ENCODE measurements at places on chromosomes 12 and 14.

DNA sequence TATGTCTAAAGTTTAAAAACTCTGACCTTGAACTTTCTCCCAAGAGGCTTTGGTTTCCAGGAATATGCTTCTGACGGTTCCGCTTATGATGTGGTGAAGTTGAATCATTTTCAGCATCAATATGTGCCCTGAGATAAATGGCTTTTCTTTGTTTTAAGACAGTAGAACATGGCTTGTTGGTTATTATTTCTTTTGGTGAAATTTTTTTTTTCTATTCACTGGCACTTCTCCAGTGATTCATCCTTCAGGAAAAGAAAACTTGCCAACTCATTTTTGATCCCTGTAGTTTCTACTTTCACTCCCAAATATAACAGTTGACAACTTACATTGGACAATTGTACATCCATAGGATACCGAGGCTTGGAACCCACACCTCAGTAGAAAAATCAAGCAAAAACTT lies 1301.2 kb upstream of the FLRT2 start:
- DNase-seq, result no peak

DNA sequence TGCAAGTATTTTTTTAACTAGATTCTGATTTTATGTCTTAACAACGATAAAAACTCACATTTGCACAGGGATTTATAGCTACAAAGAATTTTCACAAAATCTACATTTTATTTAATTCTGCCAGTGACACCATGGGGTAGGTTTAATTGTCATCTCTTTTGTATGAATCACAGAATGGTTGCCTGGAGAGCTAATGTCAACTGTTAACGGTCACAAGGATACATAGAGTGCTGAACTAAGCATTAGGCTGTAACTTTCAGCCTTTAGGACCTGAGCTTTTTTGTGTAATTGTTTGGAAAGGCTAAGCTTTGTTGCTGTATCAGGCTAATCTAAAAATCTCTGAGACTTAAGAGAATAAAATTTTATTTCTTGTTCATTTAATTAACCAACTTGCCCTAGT lies 465.3 kb upstream of the TBX3 start:
- no peak for DNase-seq

- peak; percentile 59 for DNase-seq
Measured at GRCh38 chr12:109304485-109304884, 4.6 kb downstream of the FOXN4 start.

DNA sequence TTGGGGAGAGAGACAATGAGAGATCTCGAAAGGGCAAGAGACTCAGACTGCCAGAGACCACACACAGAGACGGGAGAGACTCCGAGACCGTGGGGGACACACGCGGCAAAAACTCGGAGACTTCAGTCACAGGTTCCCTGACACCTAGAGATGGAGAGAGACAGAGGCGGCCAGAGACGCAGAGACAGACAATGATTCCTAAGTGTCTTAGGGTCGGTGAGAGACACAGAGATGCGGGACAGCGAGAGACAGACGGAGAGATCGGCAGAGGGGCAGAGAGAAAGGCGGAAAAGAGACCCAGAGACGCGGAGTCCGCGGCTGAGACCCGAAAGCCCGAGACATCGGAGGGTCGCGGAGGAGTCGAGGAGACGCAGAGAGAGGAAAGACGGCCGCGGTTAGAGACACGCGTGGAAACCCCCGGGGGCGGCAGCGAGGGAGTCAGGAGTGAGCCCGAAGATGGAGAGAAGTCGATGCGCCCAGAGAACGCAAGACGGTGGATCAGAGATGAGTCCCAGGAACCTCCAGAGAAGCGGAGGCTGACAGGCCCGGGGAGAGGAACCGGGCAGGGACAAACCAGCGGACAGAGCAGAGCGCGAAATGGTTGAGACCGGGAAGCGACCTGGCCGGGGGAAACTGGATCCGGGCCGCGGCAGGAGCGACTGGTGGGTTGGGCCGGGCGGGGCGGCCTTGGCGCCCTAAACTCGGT lies 7.8 kb downstream of the LHX5 start:
- no peak for DNase-seq

DNA sequence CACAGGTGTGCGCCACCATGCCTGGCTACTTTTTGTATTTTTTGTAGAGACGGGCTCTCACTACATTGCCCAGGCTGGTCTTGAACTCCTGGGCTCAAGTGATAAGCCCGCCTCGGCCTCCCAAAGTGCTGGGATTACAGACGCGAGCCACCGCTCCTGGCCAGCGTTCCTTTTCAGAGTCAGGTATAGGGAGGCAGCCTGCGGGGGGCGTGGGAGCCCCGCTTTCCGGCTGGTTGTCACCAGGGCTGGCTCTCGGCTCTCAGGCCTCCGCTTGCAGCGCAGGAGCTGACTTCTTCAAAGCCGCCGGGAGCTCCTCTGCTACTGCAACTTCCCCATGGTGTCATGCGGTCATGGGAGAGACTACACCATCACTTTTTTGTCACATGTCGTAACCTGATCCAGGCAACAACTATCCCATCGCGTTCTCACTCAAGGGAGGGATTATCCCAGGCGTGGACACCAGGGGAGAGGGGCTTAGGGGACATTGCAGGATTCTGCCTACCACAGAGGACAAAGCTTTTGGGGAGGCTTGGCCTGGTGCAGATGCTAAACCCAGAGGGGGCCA lies 129.4 kb downstream of the SCARB1 start:
- no peak for DNase-seq

- no peak for DNase-seq
Measured at GRCh38 chr14:90509403-90509802, 112.6 kb downstream of the CALM1 start.

GRCh38 chr12:116423094-116423493 lies 136.1 kb upstream of the MAP1LC3B2 start:
- no peak for DNase-seq

GRCh38 chr14:46488374-46488773 lies 163.2 kb downstream of the RPL10L start:
- DNase-seq, result no peak

GRCh38 chr14:65079201-65079600 lies 23.1 kb downstream of the MAX start:
- DNase-seq, result no peak

GRCh38 chr14:35821564-35822411 lies 4.3 kb upstream of the BRMS1L start:
- no peak for DNase-seq

DNA sequence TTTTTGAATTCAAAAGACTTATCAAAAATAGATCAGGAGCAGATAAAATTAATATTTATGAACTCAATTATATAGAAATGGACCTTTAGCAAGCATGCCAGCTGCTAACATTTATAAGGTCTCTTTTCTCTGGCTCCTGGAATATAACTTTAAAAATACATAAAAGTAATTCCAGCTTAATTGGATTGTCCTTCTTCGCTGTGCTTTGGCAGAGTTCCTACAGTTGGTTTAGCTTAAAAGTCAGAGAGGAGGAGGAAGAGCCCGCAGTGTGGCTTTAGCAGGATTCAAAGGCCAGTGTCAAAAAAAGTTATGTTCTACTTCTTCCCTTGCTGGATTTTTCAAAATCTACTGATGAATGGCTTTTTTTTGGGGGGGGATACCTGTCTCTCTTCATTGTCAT lies 1484.9 kb upstream of the TMEM132C start:
- DNase-seq, result no peak

Measured in NCI-H1092 (cell line).